Panc1 (cell line): ENCODE measurements at places on chromosomes 5 and 9. TPM values are rescaled to one million over a fixed set of nuclear protein-coding genes. Genes with fewer than 3 reads are reported as not detected.

GRCh38 chr9:78325343-78325742 is 28.4 kb downstream of the PSAT1 start:
- H3K4me3 ChIP-seq, result no peak overlapping the region
- no peak overlapping the region for H3K27ac ChIP-seq
- no peaks in the 10 kb centered on the region for H3K4me1 ChIP-seq
- DNase-seq, result no peak
- H3K36me3 ChIP-seq, result peaks cover 6% of the 10 kb centered on the region

DNA sequence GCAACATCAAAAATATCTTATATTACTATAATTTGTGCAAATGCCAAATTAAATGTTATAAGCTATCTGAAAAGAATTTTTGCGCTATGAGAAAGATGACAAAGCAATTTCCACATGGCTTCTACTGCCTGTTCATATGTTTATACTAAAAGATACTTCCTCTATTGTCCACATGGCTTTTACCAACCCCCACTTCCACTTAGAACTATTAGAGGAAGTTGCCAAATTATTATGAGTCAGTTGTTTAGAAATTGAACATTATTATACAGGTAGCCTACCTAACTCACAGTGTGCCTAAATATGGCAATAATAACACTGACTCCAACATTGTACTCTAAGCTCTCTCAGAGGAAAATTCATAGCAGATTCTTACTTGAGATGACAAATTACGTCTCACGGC is 37.6 kb upstream of the SLC27A6 start:
- no peaks in the 10 kb centered on the region for H3K36me3 ChIP-seq
- H3K27me3 ChIP-seq, result no peaks in the 10 kb centered on the region

- H3K27ac ChIP-seq, result no peak overlapping the region
- no peak for DNase-seq
- no peaks in the 10 kb centered on the region for H3K4me1 ChIP-seq
- H3K36me3 ChIP-seq, result no peaks in the 10 kb centered on the region
- H3K27me3 ChIP-seq, result no peaks in the 10 kb centered on the region
Measured at GRCh38 chr5:172556971-172557461, 84.0 kb upstream of the NEURL1B start.

- no peaks in the 10 kb centered on the region for H3K27me3 ChIP-seq
- no peaks in the 10 kb centered on the region for H3K36me3 ChIP-seq
- no peaks in the 10 kb centered on the region for H3K4me1 ChIP-seq
- DNase-seq, result no peak
- H3K27ac ChIP-seq, result no peak overlapping the region
- H3K4me3 ChIP-seq, result no peak overlapping the region
Measured at GRCh38 chr5:127834554-127834953, 131.4 kb downstream of the CCDC192 start.

DNA sequence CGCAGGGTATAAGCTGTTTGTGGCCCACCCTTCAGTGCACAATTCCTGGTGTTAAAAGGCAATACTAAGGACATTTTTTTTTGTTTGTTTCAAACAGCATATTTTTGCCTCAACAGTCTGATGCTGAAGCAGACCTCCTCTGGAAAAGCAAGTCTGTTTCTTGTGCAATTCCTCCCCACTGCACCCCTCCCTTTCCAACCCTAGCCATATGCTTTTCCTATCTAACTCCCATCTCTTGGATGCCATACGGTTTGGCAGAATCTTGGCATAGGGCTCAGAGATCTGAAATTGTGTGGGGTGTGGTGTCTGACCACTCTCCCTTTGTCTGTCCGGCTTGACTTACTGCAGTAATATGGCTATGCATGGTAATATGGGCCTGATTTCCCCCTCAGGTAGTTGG is 161.6 kb downstream of the TMEM38B start:
- no peak for DNase-seq
- no peaks in the 10 kb centered on the region for H3K4me1 ChIP-seq
- H3K36me3 ChIP-seq, result no peaks in the 10 kb centered on the region
- H3K27ac ChIP-seq, result no peak overlapping the region
- H3K27me3 ChIP-seq, result no peaks in the 10 kb centered on the region

DNA sequence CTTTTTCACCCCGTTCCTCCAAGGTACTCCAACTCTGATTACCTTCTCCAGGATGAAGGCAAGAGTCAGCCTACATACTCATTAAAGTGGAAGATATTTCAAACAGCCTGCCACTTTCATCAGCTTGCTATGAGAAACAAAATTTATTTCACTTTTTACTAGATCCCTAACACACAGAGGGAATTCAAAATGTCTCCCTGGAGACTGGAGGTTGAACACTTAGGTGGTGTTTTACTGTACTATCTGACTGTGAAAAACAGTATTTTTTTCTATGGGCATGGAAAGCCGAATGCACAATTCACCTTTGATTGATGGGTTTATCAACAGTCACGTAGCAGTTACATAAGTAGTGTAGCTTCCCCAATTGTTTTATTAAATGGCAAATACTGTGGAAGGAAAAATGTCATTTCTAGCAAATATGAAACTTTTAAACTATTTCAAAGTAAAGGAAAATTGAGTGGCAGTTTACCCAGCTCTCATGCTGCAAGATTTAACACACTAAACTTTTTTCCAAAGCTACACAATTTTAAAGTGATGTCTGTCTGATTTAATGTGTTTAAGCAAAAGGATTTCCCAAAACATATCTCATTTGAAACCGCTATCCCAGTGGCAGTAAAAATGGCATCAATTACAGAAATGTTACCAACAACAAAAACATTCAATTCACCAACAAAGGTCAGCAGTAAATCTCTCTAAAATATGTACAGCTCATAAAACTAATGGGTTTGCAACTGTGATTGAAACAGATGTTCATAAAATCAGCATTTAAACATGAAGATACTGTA is 125.0 kb upstream of the TLE4 start:
- no peaks in the 10 kb centered on the region for H3K27me3 ChIP-seq
- H3K27ac ChIP-seq, result no peak overlapping the region
- no peaks in the 10 kb centered on the region for H3K36me3 ChIP-seq
- H3K4me3 ChIP-seq, result no peak overlapping the region

- H3K4me1 ChIP-seq, result peaks cover 29% of the 10 kb centered on the region
- no peak overlapping the region for H3K27ac ChIP-seq
- no peaks in the 10 kb centered on the region; the same call in 1 of the 2 replicates for H3K36me3 ChIP-seq
- H3K27me3 ChIP-seq, result no peaks in the 10 kb centered on the region
Measured at GRCh38 chr9:137080260-137081122, 3.2 kb downstream of the UAP1L1 start.

DNA sequence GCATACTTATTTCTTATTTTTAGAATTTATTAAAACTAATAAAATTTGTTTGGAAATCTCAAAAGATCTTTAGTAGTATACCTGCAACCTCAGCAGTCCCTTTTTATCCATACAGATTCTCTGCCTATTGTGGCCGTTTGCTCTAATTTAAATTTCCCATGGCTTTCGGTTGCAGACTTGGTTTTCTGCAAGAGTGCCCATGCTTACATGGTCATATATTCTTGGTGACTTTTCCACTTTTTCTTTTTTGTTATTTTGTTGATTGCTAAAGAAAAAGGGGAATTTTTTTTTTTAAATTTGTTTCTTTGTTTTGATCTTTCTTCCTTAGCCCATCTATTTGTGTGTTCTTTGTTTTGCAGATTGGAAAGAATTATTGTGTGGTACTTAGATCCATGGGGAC is 20.6 kb downstream of the ZCCHC7 start:
- DNase-seq, result no peak
- H3K27ac ChIP-seq, result no peak overlapping the region
- H3K4me1 ChIP-seq, result peaks cover 3% of the 10 kb centered on the region; the same call in 1 of the 2 replicates
- no peaks in the 10 kb centered on the region; the same call in 1 of the 2 replicates for H3K36me3 ChIP-seq
- H3K27me3 ChIP-seq, result no peaks in the 10 kb centered on the region
- no peak overlapping the region for H3K4me3 ChIP-seq

- DNase-seq, result no peak
- H3K36me3 ChIP-seq, result no peaks in the 10 kb centered on the region
- no peaks in the 10 kb centered on the region for H3K4me1 ChIP-seq
- H3K27me3 ChIP-seq, result peaks cover 25% of the 10 kb centered on the region
- H3K27ac ChIP-seq, result no peak overlapping the region
- no peak overlapping the region for H3K4me3 ChIP-seq
Measured at GRCh38 chr5:79829260-79829659, 139.6 kb downstream of the CMYA5 start.

- H3K27ac ChIP-seq, result no peak overlapping the region
- H3K27me3 ChIP-seq, result peaks cover 2% of the 10 kb centered on the region; the same call in 1 of the 2 replicates
- H3K4me3 ChIP-seq, result no peak overlapping the region
- DNase-seq, result no peak
- H3K4me1 ChIP-seq, result no peaks in the 10 kb centered on the region
Measured at GRCh38 chr5:60516688-60517087, 183.3 kb downstream of the DEPDC1B start.

DNA sequence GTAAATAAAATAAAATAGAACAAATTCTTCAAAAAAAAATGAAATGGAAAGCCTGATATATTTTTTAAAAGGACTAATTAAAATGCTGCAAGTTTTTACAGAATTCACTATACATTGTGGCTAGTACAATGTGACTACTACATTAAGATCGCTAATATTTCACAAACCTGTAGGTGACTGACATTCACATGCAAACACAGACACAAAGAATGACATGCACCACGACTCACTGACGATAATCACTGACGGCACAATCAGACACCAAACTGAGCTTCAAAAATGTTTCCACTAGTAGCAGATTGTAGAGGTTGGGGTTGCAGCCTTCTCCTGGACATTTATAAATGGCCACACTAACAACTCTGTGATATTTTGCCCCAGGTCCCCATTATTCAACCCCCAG is 637.7 kb upstream of the DMAC1 start:
- no peak overlapping the region for H3K4me3 ChIP-seq
- DNase-seq, result no peak
- no peaks in the 10 kb centered on the region for H3K36me3 ChIP-seq
- no peak overlapping the region for H3K27ac ChIP-seq
- no peaks in the 10 kb centered on the region for H3K4me1 ChIP-seq

DNA sequence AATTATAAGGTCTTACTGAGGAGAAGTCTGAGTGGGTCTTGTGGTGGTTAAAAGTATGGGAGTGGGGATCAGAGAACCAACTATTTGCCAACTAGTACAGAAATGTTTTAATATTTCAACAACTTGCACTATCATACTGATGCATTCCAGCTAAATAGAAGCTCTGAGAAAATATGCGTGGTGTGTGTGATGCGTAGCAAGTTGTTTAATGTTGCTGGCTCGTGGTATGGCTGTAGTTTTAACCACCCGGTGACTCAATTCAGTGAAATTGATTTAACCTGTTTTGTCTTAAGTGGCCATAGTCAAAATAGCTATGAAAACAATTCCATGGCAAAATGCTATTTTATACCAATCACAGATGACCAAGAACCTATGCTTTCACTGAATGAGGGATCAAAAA is 176.5 kb upstream of the SLC24A2 start:
- H3K4me3 ChIP-seq, result no peak overlapping the region
- H3K4me1 ChIP-seq, result no peaks in the 10 kb centered on the region
- no peak overlapping the region for H3K27ac ChIP-seq
- no peaks in the 10 kb centered on the region for H3K27me3 ChIP-seq

GRCh38 chr9:133657120-133657661 is 21.0 kb downstream of the DBH start:
- no peaks in the 10 kb centered on the region; the same call in 1 of the 2 replicates for H3K27me3 ChIP-seq
- DNase-seq, result no peak
- H3K4me1 ChIP-seq, result no peaks in the 10 kb centered on the region
- no peak overlapping the region for H3K27ac ChIP-seq

DNA sequence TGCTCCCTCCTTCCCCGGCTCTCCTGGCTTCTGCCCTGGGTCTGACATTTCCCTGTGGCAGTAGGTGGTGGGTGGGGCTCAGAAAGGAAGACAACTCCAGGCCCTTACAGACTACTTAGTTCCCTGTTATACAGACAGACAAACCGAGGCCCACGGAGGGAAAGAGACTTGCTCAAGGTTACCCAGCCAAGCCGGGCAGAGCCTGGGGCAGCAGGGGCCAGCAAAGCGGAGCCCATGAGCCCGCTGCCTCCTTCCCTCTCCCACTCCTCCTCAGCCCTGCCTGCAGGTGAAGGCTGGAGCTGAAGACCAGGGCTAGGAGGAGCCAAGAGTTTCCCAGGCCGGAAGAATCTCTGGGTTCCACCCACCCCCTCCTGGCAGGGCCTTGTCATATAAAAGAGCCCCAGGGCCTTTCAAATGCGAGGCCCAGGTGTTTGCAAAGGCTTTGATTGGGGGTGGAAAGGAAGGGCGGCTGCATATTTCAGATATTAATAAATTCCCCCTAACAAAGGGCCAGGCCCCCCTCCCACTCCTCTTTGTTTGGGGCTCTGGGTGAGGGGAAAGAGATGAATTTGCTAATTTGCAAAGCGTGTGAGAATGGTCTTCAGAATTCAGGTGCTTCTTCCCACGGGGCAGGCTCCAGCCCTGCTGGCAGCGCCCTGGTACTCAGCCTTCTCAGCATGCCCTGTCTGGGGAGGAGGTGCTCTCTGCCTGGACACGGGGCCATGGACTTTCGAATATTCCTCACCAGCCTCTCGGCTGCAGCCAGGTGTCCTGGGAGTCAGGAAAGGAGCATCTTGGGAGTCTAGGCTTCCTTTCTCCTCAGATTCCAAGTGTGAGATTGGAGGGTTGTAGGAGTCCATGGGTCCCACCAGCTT is 21.5 kb downstream of the SLC6A7 start:
- H3K27ac ChIP-seq, result no peak overlapping the region
- no peaks in the 10 kb centered on the region for H3K36me3 ChIP-seq
- no peaks in the 10 kb centered on the region; the same call in 1 of the 2 replicates for H3K4me1 ChIP-seq
- DNase-seq, result no peak

- no peak for DNase-seq
- H3K27ac ChIP-seq, result no peak overlapping the region
- no peaks in the 10 kb centered on the region for H3K4me1 ChIP-seq
- H3K27me3 ChIP-seq, result no peaks in the 10 kb centered on the region
- H3K4me3 ChIP-seq, result no peak overlapping the region
- no peaks in the 10 kb centered on the region for H3K36me3 ChIP-seq
Measured at GRCh38 chr5:59246145-59246869, 647.2 kb downstream of the PDE4D start.

DNA sequence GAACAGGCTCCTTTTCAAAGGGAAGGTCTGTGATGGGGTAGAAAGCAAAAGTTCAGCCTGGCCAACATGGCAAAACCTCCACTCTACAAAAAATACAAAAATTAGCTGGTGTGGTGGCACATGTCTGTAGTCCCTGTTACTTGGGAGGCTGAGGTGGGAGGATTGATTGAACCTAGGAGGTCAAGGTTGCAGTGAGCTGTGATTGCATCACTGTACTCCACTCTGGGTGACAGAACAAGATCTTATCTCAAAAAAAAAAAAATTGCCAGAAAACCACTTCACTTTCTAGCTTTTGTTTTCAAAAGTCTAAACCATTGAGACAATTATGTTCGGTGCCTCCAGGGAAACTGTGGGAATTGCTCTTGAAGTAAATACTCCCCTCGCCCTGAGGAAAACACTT is 43.5 kb downstream of the S100Z start:
- H3K27me3 ChIP-seq, result 0 out of 2 replicates have a peak, but pooled peaks cover 8% of the 10 kb centered on the region
- H3K27ac ChIP-seq, result no peak overlapping the region
- no peak for DNase-seq
- H3K36me3 ChIP-seq, result no peaks in the 10 kb centered on the region
- H3K4me3 ChIP-seq, result no peak overlapping the region

GRCh38 chr5:115267617-115268016 is 4.9 kb upstream of the PGGT1B start:
- H3K27me3 ChIP-seq, result no peaks in the 10 kb centered on the region
- no peaks in the 10 kb centered on the region for H3K36me3 ChIP-seq
- H3K4me3 ChIP-seq, result no peak overlapping the region
- H3K4me1 ChIP-seq, result peaks cover 5% of the 10 kb centered on the region
- no peak for DNase-seq
- no peak overlapping the region for H3K27ac ChIP-seq

GRCh38 chr9:136511670-136512592 is 29.1 kb upstream of the SEC16A start:
- no peak overlapping the region for H3K4me3 ChIP-seq
- no peak for DNase-seq
- H3K36me3 ChIP-seq, result no peaks in the 10 kb centered on the region
- no peak overlapping the region for H3K27ac ChIP-seq

Gene HDHD3
- 14.5 TPM for total RNA-seq

Gene ISL1
- 0.36 TPM for total RNA-seq

Gene SAXO1
- not detected for total RNA-seq

Gene IL9
- total RNA-seq, result not detected
